HuH-7 (cell line): ENCODE measurements at places on chromosomes 7 and 10.

GRCh38 chr10:70461397-70462348 is 16.9 kb upstream of the PALD1 start:
- DNase-seq: peak; percentile 75

GRCh38 chr7:113307147-113307546 is 188.8 kb upstream of the SMIM30 start:
- no peak for DNase-seq

DNA sequence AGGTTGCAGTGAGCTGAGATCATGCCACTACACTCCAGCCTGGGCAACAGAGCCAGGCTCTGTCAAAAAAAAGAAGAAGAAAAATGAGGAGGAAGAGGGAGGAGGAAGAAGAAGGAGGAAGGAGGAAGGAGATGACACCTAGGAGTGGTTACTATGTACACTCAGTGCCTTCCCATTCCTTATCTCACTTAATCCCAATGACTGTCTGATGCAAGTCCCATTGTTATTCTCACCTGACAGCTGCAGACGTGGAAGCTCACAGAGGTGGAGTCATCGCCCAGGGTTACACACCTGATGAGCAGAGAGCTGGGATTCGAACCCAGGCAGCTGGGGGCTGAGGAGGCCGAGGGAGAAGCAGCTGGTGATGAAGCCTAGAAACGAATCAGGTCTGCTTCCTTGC is 258.8 kb downstream of the SNX10 start:
- no peak for DNase-seq

- DNase-seq: peak; percentile 8
Measured at GRCh38 chr10:84138478-84139125, 707 bp upstream of the GHITM start.

- DNase-seq: no peak
Measured at GRCh38 chr7:131970602-131971001, 414.2 kb upstream of the PODXL start.

DNA sequence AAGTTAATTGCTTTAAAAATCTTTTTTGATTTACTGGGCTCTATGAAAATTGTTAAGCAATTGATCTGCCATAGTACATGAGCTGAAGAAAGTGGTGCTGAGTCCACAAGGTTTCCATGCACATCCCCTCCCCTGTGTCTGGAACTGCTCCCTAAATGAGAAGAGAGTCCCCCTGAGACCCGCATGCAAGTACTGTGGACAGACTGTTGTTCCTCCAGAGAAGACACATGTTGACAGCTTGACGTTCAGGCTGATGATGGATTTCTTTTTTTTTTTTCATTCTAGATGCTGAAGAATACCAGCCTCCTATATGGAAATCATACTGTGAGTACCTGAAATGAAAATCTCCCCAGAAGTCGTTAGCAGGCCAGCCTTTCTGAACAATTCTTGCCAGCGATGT is 159.8 kb downstream of the CHN2 start:
- DNase-seq: no peak

- no peak for DNase-seq
Measured at GRCh38 chr7:137879357-137880158, 32.8 kb upstream of the DGKI start.

DNA sequence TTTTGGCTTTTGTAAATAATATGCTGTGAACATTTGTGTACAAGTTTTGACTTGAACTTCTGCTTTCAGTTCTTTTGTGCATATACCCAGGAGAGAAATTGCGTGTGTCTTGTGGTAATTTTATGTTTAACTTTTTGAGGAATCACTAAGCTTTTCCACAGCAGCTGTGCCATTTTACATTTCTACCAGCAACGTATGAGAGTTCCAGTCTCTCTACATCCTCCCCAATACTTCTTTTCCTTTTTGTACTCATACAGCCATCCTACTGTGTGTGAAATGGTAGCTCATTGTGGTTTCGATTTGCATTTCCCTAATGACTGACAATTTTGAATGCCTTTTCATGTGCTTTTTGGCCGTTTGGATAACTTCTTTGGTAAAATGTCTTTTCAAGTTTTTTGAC is 66.3 kb upstream of the INHBA start:
- no peak for DNase-seq

- DNase-seq: no peak
Measured at GRCh38 chr7:76329479-76329878, 27.0 kb downstream of the HSPB1 start.

- no peak for DNase-seq
Measured at GRCh38 chr7:103114576-103115008, 34.3 kb downstream of the NAPEPLD start.

GRCh38 chr7:129434675-129435318 is 565 bp downstream of the STRIP2 start:
- peak; percentile 31 for DNase-seq

- no peak for DNase-seq
Measured at GRCh38 chr7:1715671-1716074, 45.6 kb downstream of the ELFN1 start.

DNA sequence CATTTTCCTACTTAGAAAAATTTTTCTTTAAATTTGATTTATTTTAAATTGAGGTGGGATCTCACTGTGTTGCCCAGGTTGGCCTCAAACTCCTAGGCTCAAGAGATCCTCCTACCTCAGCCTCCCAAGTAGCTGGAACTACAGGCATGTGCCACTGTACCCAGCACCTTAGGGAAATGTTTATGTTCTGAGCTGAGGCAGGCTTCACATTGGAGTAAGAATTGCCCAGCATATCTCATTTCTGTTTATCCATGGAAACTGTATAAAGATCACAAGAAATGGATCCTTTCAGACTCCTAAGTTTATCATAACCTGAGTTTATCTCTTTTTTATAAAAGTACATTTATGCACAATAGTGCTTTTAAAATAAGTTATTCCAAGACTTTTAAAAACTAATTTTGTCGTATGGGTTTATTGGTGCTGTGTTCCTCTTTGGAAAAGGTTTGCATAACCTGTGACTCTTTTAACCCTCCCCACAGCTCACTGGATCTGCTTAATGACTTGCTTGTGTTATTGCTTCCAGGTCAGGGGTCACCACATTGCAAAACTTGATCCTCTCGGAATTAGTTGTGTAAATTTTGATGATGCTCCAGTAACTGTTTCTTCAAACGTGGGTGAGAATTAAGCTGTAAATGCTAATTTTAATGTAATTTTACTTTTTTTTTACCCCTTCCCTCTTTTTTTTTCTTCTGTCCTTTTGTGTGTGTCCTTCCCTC is 40.7 kb downstream of the OGDH start:
- DNase-seq: no peak

DNA sequence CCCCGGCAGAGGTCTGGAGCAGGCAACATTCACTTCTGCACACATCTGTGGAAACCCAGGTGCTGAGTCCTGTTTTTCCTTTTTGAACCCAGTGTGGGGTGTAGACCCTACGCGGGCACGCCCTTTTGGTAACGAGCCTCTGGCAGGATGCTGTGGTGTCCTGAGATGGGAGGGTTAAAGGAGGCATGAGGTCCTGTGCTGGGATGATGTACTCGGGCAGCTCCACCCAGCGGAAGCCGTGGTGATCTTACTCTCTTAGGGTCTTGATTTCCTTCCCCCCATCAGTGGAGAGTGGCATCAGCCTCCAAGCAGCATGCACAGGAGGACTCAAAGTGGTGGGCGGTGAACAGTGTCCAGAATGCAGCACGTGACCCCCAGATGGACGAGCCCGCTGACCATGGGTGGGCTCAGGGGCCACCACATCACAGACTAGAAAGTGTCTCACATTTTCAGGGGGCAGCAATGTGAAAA is 148.6 kb downstream of the DNAJB6 start:
- DNase-seq: no peak

GRCh38 chr10:110496553-110497437 is 912 bp upstream of the DUSP5 start:
- DNase-seq: no peak

- DNase-seq: no peak
Measured at GRCh38 chr10:61888744-61889143, 12.8 kb upstream of the ARID5B start.

DNA sequence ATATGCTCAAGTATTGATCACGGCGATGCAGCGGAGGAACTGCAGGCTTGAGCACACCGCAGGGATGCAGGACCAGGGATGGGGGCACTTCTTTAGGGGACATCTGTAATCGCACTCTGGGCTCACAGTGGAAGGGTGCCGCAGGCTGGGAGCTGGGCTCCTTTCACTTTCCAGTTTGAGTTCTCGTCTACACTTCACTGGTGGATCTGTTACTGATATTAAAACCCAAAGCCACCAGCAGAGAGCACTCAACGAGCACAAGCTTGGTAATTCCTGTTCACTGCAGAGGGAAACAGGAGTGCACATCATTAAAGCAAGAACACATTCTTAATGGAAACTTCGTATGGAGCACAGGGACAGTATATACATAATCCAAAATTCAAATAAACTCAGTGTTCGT is 91.3 kb downstream of the PARD3 start:
- DNase-seq: no peak

DNA sequence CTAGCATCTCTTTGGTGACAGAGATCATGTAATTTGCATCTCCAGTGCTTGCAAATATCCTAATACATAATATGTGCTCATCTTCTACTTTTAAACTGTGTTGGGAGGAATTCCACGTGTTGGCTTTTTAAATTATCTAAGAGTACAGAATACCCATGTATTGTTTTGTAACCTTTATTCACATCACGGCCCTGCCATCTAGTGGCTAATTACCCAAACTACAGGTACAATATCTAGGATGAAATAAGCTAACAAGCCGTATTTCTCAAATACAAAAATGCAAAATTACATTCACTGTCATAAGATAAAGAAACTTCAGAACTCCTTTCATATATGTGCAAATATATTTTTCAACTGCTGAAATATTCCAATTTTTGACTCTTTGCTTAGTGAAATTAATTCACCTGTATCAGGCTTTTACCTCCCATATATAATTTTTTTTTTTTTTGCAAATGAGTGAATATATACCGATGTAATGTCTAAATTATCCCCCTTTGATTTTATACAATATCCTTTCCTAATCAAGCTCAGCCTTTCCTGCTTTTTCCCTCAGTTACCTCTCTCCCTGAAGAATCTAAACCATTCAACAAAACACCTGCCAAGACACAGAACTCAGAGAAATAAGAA is 30.3 kb upstream of the LSM8 start:
- DNase-seq: peak; percentile 21

- no peak for DNase-seq
Measured at GRCh38 chr7:151941009-151941408, 15.2 kb upstream of the GALNTL5 start.
